ENCODE measurements at places on chromosomes 3 and 15.

DNA sequence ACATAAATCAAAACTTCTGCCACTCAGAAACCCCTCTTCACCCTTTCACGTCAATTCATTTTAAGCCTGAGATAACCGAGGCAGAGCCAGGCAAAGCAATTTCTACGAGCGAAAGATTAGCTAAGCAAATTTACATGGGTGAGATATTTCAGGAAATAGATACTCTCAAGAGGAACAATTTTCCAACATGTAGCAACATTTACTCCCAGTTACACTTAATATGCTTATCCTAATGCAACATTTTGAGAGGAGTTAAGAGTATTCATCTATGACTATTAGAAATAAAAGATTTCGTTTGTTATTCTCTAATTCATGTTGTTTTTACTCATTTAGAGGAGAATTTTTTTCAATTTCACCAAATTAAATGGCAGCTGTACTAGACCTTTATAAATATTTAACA is 837 bp downstream of the TMC3 start:
- no peak for DNase-seq

DNA sequence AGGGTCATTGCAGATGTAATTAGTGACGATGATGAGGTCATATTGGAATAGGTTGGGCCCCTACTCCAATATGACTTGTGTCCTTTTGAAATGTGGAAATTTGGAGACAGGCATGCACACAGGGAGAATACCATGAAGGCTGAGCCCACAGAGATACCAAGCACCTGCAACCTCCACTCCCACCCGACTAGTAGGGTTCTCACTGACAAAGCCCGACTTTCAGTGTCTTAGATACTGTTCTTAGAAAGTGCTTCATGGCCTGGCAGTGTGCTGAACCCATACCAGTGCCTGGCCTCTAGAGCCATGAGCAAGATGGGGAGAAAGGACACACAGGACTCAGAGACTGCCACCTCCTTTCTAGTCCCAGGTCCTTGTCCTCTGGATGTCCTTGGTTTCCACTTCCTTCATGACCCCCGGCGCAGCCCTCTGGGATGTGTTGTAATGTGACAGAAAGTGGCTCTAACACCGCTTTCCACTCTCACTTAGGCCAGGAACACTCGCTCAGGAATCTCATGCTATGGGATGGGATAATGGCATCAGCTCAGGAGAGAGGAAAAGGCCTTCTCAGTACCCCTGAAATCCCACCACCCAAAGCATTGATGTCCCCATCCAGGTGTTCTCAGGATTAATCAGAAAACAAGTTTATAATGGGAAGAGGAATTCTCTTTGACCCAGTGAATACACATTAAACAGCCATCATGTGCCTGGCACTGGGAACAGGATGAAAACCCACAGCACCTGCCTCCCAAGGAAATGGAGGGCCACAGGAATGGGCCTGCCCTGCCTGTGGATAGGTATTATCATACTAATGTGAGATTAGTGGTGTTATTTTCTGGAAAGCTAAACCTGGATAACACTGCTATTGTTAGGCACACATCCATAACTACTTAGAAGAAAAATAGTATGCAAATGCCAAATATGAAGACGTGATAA is 59.9 kb downstream of the RPL39L start:
- no peak for DNase-seq

DNA sequence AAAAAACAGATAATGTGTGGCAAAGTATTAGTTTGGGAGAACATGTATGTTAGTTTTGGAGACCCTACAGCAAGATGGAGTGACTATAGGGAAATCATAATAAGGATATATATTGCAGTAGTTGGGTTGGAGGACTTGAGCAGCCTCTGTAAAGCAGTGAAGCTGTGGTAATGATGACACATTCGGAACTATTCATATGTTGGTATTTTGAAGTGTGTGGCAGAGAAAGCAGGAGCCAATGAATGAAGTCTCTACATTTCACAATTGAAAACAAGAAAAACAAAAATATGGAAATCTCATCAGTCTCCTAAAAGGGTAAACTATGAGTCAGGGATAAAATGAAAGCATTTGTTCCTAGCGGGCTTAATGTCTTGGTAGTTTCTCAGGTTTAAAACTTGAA is 645.9 kb downstream of the OTOL1 start:
- no peak for DNase-seq

- no peak for DNase-seq
Measured at GRCh38 chr15:101255615-101256241, 3.9 kb upstream of the CHSY1 start.

GRCh38 chr3:96488708-96489107 is 325.7 kb upstream of the EPHA6 start:
- DNase-seq, result no peak

DNA sequence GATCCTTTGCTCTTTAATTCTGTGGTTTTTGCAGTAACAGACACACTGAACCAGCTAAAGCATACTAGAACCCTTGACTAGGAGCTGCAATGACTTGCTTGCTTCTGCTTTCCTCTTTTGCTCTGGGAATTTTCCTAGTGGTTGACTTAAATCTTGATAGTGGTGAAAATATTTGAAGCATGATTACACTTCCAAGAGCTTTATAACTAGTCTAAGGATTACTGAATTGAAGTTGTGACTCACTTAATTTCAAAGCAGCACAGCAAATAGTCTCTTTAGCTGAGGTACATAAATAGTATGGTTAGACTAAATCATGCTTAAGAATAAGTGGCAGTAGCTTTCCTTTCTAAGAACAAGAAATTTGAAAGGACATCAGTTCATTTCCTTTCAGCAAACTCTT is 513.5 kb upstream of the GBE1 start:
- DNase-seq, result no peak

All from stimulated activated CD8-positive, alpha-beta memory T cell treated with anti-CD3 and anti-CD28 coated beads, Interleukin-4, amount 100 ng/mL, for 1 hour (primary cell).